ENCODE measurements at places on chromosomes 5 and 9.

DNA sequence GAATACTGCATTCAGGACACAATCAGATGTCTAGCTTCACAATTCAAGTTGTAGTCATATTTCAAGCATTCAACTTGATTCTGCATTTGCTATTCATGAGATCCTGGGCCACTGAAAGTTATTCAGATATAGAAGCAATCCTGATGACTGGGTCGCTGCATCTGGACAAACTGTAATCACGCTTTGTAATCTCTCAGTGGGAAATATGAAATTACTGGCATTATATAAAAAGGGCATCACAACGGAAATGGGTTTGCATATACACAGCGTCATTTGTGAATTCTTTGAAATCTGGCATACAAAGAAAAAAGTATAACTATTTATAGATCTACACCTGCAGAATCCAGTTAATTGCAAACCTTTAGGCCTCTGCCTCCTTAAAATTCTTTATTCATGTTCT, 102.2 kb downstream of the PARP8 start:
- no peak for DNase-seq

DNA sequence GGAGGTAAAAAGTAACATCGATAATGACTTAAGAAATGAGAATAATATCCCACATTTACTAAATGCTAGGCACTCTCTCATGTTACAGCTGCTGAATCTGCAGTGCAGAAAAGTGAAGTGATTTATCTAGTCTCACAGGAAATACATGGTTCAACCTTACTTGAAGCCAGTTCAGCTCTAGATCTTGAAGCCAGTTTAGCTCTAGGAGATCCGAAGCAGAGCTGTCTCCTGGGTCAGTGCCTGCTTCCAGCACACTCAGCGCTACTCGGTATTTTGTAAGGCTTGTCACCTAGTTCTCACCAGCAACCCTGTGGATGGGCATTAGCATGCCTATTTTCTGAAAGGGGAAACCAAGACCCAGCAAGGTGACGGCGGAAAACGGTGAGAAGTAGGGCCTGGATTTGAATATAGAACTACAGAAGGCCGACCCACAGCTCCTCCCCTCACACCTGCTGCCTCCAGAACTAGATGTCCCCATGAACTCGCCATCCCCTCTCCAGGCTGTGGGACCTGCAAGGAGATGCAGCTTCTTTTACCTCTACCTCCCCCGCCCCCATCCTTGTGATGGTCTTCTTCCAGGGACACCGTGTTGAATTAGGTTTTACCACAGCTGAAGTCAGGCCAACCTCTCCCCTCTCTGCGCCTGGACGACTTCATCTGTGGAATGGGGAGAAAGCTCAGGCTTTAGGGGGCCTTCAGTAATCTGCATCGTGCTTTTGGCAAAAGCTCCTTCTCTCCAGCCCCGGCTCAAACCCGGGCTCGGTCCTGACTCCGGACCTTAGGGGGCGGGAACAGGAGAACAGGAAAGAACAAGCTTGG, 4.4 kb upstream of the MSX2 start:
- no peak for DNase-seq

DNA sequence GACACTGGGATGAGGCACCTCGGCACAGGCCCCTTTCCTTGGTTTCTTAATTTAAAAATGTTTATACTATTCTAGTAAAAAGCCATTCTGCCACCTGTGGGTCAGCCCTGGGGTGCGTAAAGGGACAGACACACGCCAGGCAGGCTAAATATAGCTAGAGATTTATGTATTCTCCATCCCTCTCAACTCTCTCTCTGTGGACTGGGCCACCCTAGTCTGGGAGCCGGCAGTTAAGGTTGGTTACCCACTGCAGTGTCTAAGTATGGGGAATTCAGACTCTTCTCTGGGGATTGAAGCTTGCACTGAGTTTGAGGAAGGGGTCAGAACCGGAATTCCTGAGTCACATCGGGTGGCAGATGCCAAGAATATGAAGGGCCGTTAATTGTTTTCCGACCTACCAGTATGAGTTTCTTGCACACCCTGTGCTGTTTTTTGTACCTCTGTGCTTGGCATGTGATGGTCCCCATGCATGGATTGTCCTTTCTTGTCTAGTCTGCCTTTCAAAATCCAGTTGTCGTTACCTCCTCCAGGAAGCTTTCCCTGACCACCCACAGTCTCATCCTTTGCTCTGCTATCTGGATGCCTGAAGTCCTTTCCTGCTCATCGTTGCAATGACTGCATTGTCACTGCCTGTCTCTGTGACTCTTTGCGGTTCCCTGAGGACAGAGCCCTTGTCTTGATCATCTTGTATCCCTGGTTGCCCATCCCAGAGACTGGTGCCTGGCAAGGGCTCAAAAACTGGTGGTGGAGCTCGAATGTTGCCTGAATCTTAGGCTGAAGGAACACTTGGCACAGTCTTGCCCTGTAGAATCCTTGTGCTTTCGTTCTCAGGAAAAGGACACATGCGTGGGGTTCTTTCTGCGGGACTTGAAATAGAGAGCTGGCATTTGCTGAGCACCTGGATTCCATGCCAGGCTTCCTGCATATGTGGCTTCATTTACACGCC, 2.1 kb downstream of the NEURL1B start:
- no peak for DNase-seq

DNA sequence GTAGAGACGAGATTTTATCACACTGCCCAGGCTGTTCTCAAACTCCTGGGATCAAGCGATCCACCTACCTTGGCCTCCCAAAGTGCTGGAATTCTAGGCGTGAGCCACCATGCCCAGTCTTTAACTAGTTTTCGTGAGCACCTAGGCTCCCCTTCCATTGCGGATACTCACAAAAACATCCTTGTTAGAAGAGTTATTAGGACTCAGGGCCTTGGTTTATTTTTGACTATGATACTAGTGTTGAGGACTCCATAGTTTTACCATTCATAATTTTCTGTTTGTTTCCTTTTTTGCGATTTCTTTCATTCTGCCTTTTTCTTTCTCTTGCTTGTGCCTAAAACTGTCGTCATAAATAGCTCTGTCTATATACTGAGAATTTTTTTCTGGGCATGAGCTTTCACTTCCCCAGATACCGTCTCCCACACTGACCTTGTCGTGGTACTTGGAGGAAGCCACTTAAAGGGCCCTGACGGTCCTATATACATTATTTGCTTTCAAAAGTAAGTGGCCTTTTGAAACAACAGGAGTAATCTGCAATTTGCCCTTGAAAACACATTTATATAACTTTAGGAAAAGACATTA, 5.2 kb downstream of the F2R start:
- no peak for DNase-seq

DNA sequence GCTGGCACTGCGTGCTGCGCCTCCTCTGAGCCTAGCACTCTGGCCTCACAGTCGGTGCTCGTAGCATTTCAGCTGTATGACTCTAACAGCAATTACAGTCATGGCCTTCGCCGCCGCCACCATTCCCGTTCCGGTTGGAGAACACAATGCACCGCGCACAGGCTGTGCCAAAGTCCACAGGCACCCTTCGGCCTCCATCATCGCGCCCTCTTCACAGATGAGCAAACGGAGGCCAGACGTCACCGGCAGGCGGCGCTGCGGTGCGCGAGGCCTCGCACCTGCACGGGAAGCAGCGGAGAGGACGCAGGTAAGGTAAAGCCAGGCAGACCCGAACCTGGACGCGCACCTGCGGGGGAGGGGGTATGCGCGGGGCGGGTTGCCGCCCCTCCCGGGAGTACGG, 128.9 kb downstream of the BARX1 start:
- DNase-seq = no peak

DNA sequence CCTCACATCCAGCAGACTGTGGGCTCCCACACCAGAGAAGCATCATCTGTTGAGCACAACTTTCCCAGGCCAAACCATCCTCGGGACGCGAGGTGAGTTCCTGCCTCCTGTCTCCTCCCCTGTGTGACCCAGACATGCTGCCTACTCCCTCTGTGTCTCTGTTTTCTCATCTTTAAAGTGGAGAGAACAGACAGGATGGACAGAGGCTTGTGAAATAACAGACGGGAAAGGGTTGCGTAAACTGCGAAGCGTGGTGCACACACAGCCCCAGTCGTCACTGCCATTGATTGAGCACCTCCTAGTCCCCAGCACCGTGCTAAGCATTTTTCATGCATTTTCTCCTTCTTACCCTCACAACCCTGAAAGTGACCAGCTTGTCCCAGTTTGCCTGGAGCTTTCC, 52.1 kb upstream of the LMX1B start:
- no peak for DNase-seq

DNA sequence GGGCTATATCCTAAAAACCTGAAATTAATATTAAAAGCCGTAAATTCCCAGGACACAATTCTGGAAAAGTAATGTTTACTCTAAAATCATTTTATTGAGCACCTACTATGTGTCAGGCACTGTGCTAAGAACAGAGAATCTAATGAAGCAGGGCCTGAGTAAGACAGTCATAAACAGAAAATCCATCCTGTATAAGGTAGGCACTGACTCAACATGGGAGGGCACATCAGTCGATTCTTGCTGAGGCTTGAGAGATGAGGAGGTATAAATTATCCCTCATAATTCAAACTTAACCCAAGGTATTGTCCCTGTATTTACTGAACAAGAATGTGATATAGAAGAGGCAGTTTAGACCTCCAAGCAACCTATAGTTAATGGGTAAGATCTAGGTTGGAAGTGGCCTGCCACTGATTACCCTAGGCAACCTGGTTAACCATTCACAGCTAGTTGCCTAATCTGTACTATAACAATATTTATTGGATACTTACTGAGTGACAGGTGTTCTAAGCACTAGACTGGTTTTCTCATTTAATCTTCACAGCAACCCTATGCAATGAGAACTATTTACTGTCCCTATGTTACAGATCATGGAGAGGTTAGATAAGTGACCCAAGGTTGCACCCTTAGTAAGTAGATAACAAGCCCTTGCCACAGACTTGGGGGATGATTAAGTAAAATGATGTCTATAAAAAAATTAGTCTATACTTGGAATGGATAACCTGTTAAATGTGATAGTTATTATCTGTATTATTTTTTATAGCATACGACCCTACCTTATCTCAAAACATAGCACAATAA, 317.7 kb downstream of the PDE4D start:
- no peak for DNase-seq

DNA sequence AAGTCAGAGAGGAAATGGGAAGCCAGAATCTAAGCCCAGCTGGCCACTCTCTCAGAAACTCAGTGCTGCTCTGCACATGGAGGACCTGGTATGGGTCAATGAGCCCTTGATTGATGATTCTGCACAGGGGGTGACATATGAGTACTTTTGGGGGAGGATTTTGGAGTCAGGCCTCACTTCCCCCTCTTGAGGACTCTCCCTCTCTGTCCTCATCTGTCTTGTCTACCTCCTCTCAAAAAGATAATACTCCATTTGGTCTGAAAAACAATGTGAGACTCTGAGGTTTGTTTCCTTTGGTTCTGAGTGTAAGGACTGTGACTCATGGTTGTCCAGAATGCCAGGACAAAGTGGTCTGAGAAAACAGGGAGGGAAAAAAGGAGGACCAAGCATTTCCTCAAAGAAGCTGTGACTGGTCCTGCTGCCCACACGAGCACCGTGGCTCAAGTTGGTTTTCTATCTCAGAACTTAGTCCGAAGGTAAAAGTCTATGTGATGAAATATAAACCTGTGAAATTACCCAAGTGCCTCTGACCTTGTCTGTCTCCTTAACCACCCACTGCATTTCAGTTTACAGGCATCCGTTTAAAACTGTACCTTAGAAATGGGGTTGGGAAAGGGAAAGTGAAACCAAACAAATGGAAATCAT, 11.1 kb downstream of the TTC39B start:
- DNase-seq = no peak

GRCh38 chr5:73118391-73118973, 1.9 kb upstream of the TMEM171 start:
- no peak for DNase-seq

DNA sequence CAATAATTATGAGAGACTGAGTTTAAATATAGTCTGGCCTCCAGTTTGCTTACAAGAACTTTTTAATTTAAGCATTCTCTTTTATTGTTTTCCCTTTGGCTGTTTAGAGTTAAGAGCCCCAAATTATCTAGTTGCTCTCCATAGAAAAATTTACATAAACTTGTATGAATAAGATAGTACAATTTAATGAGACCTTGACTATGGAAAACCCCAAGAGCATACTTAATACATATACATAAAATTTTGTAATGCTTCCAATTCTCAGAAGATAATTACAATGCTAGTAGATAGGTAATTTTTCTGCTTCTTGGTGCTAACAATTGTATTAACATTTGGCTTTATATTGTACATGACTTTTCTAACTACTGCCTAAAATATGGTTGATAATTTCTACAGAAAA, 20.3 kb upstream of the MSH3 start:
- DNase-seq = no peak

DNA sequence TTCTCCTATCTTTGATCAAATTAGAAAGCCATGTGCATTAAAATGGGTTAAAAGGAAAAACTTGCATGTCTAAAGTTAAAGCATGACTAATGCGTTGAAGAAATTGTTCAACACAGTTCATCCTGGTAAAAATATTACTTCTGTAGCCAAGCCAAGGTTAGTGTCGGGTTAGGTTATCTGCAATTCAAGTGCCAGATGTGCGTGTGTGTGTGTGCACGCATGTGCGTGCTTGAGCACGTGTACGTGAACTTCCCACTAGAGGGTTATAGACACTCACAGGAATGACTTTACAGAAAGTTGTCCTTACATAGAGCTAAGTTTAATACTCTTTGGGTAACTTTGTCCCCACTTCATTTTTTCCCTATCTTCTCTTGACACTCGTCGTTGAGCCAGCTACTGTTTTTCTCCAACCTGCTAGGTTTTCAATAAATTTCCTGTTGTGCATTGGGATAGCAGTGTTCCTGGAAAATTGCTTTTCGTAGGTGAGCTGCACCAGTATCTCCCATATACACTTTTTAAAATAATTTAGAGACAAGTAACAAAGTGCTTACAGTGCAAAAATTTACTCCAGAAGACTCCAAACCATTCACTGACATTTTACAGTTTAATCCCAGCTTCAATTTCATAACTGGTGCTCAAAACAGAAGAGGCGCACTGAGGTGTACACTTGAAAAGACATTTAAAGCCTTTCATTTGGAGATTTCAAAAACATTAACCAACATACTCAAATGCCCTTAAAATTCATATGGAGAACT, 353.8 kb downstream of the NFIB start:
- no peak for DNase-seq

DNA sequence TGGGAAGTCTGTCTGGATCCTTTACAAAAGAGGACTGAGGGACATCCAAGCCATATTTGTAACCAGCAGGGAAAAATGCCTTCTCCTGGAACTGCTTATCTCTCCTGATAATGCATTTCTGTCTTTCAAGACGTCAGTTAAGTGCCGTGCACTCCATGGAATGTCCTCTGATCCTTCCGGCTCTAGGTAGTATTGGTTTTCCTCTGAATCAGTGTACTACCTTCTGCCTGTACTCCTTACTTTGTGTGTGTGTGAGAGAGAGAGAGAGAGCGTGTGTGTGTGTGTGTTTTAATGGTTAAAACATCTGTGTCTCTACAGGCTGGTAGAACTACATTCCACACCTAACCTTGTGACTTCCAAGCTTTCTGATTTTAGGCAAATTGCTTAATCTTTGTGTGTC, 89.9 kb downstream of the PIP5K1B start:
- DNase-seq = no peak
